ENCODE measurements at places on chromosomes 7 and 10.
A peak's percentile ranks its signal among the peaks of the same experiment; 100 is the strongest.

DNA sequence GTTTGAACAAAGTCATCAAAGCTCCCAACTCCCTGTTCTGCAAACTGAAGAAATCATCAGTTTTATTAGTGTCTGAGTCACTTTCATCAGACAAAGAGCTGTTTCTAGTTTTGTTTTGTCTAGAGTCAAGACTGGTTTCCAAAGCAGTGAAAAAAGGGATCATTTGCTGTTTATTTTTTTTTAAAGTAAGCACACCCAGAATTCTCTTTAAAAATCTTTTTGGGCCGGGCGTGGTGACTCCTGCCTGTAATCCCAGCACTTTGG, 972.0 kb upstream of the CELF2 start:
- no peak for DNase-seq

GRCh38 chr7:42161719-42162118, 75.3 kb downstream of the GLI3 start:
- DNase-seq: no peak

- DNase-seq: no peak
Measured at GRCh38 chr7:148914208-148914777, 30.2 kb upstream of the EZH2 start.

- no peak for DNase-seq
Measured at GRCh38 chr10:17238445-17239291, 10.6 kb downstream of the VIM start.

- DNase-seq: no peak
Measured at GRCh38 chr7:133646472-133647315, 393.8 kb downstream of the EXOC4 start.

GRCh38 chr7:37040330-37040729, 316.0 kb upstream of the AOAH start:
- peak; percentile 46 for DNase-seq

- no peak for DNase-seq
Measured at GRCh38 chr10:22111705-22112104, 106.1 kb downstream of the EBLN1 start.

- DNase-seq: no peak
Measured at GRCh38 chr10:104622175-104622574, 18.9 kb upstream of the SORCS3 start.

DNA sequence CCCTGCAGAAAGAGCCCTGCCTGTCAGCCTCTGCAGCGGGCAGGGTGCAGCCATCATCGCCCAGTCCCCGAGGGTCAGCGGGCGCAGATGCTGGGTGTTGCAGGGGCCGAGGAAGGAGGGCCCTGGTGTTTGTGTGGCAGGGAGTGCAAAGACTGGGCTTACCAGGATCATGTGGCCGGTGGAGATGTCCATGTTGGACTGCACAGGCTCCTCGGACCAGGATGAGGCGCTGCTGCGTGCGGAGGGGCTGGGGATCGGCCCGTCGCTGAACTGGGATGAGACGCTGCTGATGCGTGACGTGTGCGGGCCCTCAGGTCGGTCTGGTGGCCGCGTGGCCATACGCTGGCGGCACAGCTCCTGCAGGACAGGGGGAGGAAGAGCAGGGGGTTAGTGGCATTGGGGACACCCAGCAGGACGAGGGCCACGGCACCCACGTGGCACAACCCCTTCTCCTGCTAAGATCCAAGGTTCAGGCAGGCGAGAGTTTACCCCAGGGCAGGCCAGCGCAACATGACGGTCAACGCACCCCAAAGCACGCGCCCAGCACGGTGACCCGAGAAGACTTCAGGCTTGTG, 319.5 kb downstream of the DNAJB6 start:
- DNase-seq: no peak

GRCh38 chr10:5891009-5891408, 966 bp downstream of the FBH1 start:
- DNase-seq: no peak

Data from NCI-H2081 treated with DMSO at 0.1 percent for 48 hours (cell line).